ENCODE measurements at places on chromosomes 13 and 19.

DNA sequence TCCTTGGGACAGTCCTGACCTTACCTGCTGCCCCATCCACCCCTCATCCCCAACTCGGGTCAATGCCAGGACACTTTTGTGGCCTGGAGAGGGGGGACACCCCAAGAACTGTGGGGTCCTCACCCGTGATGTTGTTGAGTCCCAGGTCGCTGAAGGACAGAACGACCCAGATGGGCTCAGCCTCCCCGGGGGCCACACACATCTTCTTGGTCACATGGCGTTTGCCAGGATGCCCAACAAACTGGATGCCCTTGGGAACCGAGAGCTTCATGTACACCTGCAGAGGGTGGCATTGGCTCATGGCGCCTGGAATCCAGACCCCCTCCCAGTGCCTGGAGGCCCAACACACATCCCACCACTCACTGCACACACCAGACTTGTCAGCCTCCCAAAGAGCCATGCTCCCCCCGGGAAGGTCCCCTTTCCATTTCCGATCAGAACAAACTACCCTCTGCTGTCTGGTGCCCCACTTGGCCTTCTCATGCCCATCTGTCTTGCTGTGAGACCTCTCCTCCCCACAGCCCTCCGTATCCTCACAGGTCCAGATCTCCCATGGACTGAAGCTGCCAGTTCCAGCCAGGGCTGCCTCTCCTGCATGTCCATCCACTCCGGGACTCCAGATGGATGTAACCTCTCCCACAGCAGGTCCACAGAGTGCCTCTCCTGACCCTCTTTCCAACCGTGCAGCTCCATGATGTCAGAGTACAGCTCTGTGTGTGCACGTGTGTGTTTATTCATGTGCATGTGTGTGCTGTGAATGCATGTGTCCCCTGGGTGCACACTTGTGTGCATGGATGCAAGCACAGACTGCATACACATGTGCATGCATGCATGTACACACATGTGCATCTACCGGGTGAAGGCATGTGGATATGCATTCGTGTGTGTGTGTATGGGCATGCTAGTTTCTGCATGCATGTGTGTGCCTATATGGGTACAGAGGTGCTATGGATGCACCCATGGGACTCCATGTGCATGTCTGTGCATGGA, 58.4 kb downstream of the F2RL3 start:
- no peaks in the 10 kb centered on the region for H3K27me3 ChIP-seq
- peaks cover 6% of the 10 kb centered on the region for H3K36me3 ChIP-seq
- DNase-seq: no peak
- H3K4me3 ChIP-seq: no peak overlapping the region
- no peak overlapping the region for H3K27ac ChIP-seq

GRCh38 chr13:97880311-97880675, 73.2 kb upstream of the IPO5 start:
- H3K27ac ChIP-seq: no peak overlapping the region
- H3K27me3 ChIP-seq: no peaks in the 10 kb centered on the region
- no peaks in the 10 kb centered on the region for H3K36me3 ChIP-seq
- no peak overlapping the region for H3K4me3 ChIP-seq
- peaks cover 9% of the 10 kb centered on the region for H3K4me1 ChIP-seq

DNA sequence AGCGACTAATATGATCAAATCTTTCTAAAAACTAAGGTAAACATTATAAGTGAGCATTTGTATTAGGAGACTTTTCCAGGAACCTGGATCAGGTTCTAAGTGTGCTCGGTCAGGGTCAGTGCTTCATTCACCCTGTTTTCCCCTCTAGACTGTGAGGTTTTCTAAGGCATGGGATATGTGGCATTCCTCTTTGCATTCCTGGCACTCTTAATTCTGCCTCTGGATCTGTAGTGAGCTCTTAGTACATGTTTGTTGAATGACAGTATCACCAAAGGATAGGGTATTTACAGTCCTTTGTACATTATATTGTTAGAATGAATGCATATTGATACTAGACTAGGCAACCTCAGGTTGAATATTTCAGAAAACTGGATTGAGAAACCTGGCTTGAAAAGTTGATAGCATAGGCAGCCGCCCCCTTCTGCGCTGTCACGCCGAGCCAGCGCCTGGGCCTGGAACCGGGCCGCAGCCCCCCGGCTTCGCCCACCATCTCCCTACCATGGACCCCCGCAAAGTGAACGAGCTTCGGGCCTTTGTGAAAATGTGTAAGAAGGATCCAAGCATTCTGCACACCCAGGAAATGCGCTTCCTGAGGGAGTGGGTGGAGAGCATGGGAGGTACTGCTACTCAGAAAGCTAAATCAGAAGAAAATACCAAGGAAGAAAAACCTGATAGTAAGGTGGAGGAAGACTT, 156.5 kb downstream of the KCNRG start:
- no peak overlapping the region for H3K27ac ChIP-seq
- no peak for DNase-seq
- no peak overlapping the region for H3K4me3 ChIP-seq
- H3K4me1 ChIP-seq: no peaks in the 10 kb centered on the region
- H3K36me3 ChIP-seq: no peaks in the 10 kb centered on the region
- H3K27me3 ChIP-seq: no peaks in the 10 kb centered on the region

DNA sequence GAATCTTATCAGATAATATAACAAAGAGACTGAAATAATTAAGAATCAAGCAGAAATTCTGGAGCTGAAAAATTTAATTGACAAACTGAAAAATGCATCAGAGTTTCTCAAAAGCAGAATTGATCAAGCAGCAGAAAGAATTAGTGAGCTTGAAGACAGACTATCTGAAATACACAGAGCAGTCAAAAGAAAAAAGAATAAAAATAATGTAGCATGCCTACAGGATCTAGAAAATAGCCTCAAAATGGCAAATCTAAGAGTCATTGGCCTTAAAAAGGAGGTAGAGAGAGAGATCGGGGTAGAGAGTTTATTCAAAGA, 39.2 kb downstream of the CAB39L start:
- H3K27ac ChIP-seq: no peak overlapping the region
- DNase-seq: no peak
- H3K4me3 ChIP-seq: no peak overlapping the region
- H3K36me3 ChIP-seq: no peaks in the 10 kb centered on the region
- no peaks in the 10 kb centered on the region for H3K27me3 ChIP-seq

DNA sequence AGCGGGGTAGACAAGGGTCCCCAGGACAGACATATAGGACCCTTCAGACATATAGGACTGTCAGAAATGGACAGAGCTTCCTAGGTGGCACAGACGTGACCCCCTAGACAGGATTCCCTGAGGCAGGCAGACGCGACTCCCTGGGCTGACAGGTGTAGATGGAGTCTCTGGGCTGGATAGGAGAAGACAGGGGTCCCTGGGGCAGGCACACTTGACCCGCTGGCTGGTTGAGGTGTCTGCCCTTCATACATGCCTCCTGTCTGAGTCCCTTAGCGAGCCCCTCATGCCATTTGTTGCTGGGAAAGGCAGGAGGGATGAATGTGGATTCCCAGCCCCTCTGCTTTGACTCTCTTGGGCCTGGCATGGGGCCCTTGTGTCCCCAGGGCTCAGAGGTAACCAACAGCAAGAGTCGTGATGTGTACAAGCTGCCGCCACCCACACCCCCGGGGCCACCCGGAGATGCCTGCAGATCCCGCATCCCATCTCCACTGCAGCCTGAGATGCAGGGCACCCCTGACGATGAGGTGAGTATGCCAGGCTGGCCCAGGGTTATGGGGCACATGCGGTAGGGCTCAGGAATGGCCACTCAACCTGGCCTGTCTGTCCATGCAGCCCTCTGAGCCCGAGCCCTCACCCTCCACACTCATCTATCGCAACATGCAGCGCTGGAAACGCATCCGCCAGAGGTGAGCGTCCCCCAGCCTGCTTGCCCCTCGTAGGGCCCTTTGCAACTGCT, 3.0 kb downstream of the HSPB6 start:
- H3K4me3 ChIP-seq: peak overlapping the region; percentile 50
- H3K27ac ChIP-seq: no peak overlapping the region
- no peaks in the 10 kb centered on the region for H3K27me3 ChIP-seq

- H3K4me3 ChIP-seq: no peak overlapping the region
- H3K36me3 ChIP-seq: no peaks in the 10 kb centered on the region
- H3K27ac ChIP-seq: no peak overlapping the region
- H3K27me3 ChIP-seq: no peaks in the 10 kb centered on the region
- DNase-seq: no peak
Observed at GRCh38 chr13:22929381-22930126, 251.2 kb upstream of the SGCG start.

- H3K4me1 ChIP-seq: no peaks in the 10 kb centered on the region
- H3K27ac ChIP-seq: no peak overlapping the region
- no peak overlapping the region for H3K4me3 ChIP-seq
- H3K27me3 ChIP-seq: no peaks in the 10 kb centered on the region
- DNase-seq: no peak
Observed at GRCh38 chr13:76683854-76684253, 202.4 kb downstream of the KCTD12 start.

DNA sequence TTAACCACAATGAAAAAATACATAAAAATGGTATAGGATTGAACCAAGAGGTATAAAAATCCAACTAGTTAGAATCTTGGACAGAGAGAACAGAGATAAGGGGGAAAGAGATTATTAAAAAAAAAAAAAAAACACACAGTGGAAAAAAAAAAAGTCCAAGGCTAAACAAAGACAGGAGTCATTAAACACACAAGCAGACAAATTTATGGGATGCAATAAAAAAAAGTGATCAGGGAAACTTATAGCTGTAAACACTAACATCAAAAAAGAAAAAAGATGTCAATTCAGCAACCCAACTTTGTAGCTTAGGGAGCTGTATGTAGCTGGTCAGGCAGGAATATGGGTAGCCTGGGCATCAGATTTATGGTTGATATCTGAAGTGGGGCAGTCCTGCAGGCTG, 129.0 kb downstream of the DNAJC3 start:
- no peaks in the 10 kb centered on the region for H3K27me3 ChIP-seq
- peaks cover 18% of the 10 kb centered on the region for H3K36me3 ChIP-seq
- H3K4me3 ChIP-seq: no peak overlapping the region
- no peaks in the 10 kb centered on the region for H3K4me1 ChIP-seq
- no peak for DNase-seq

GRCh38 chr19:41870401-41870873, 6.6 kb upstream of the CD79A start:
- no peaks in the 10 kb centered on the region for H3K27me3 ChIP-seq
- no peaks in the 10 kb centered on the region for H3K4me1 ChIP-seq
- no peak overlapping the region for H3K4me3 ChIP-seq
- no peak overlapping the region for H3K27ac ChIP-seq
- DNase-seq: no peak
- H3K36me3 ChIP-seq: peaks cover 32% of the 10 kb centered on the region

DNA sequence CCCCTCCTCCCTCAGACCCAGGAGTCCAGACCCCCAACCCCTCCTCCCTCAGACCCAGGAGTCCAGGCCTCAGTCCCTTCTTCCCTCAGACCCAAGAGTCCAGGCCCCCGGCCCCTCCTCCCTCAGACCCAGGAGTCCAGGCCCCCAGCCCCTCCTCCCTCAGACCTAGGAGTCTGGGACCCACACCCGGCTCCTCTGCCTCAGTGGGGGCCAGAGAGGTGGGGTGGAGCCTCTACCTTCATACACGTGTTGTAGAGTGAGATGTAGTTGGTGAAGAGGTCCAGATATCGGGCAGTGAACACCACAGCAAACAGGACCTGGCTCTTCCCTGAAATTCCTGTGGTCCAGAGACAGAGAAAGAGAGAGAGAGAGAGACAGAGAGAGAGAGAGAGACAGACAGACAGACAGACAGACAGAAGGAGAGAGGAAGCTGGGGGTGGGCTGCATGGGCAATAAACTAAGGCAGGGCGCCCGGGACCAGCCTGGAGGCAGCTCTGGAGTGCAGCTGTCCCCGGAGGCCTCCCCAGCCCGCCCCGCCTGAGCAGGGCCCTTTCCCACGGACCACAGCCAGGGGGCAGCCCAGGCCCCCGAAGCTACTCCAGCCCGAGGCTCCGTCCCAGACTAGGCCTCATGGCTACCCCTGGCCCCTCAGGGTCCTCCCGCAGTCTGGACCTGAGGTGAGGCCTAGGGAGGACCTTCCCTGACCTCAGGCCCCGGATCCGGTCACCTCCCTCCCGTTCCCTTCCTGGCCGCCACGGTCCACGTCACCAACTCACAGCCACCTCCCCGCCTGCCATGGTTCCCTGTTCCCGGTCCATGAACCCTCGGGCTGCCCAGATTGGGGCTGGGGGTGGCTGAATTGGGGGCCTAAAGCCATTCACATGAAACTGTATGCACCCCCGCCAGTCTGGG, 907 bp downstream of the KDELR1 start:
- peak; percentile 65 for DNase-seq
- peak overlapping the region; percentile 98 for H3K4me3 ChIP-seq
- peaks cover 3% of the 10 kb centered on the region for H3K4me1 ChIP-seq
- H3K36me3 ChIP-seq: peaks cover 23% of the 10 kb centered on the region
- H3K27me3 ChIP-seq: peaks cover 7% of the 10 kb centered on the region

- no peak overlapping the region for H3K27ac ChIP-seq
- H3K4me3 ChIP-seq: no peak overlapping the region
- peak; percentile 23 for DNase-seq
Observed at GRCh38 chr19:38730731-38731589, 13.3 kb downstream of the CAPN12 start.

DNA sequence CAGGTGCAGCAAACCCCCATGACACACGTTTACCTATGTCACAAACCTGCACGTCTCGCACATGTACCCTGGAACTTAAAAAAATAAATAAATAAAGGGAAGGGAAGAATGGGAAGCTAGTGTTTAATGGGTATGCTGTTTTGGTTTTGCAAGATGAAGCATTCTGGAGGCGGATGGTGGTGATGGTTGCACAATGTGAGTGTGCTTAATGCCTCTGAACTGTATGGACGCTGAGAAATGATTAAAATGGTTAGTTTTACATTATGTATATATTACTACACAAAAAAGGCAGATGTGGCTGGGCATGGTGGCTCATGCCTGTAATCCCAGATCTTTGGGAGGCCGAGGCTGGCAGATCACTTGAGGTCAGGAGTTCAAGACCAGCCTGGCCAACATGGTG, 17.8 kb downstream of the NFILZ start:
- no peak for DNase-seq
- no peaks in the 10 kb centered on the region for H3K4me1 ChIP-seq
- no peaks in the 10 kb centered on the region for H3K36me3 ChIP-seq
- H3K4me3 ChIP-seq: no peak overlapping the region
- no peak overlapping the region for H3K27ac ChIP-seq

DNA sequence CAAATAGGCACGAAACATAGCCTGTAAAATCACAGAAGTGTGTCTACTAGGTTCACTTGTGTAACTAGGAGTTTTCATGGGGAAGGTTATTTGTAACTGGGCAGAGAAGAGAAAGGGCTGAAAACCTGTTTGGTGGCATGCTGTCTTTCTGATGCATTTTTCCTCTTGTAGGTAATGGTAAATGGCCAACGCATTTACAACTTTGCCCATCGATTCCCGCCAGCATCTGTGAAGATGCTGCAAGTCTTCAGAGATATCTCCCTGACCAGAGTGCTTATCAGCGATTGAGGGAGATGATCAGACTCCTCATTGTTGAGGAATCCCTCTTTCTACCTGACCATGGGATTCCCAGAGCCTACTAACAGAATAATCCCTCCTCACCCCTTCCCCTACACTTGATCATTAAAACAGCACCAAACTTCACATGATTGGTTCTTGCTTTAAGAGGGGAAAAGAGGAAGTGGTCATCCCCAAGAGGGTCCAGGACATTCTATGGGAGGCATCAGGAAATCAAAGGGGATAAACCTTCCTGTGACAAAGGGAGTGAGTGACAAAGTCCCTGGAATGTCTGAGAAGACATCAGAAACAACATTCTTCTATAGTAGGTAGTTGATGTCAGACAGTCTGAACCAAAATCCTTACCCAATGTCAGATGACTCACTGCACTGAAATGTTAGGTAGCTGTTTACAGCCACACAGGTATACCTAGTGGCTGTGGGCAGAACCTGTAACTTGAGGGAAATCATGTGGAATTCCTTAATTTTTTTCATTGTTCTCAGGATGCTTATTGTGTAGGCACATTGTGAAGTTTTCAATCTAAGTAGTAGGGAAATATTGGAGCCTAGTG, 5.0 kb downstream of the LGALS14 start:
- H3K4me3 ChIP-seq: no peak overlapping the region
- no peak overlapping the region for H3K27ac ChIP-seq
- H3K27me3 ChIP-seq: no peaks in the 10 kb centered on the region
- no peak for DNase-seq
- H3K36me3 ChIP-seq: no peaks in the 10 kb centered on the region
